Activated T-cell treated with anti-CD3 and anti-CD28 coated beads for 24 hours (primary cell): ENCODE measurements at places on chromosomes 7 and 10.

GRCh38 chr10:31774928-31775650 is 153.5 kb downstream of the ARHGAP12 start:
- no peak for DNase-seq

DNA sequence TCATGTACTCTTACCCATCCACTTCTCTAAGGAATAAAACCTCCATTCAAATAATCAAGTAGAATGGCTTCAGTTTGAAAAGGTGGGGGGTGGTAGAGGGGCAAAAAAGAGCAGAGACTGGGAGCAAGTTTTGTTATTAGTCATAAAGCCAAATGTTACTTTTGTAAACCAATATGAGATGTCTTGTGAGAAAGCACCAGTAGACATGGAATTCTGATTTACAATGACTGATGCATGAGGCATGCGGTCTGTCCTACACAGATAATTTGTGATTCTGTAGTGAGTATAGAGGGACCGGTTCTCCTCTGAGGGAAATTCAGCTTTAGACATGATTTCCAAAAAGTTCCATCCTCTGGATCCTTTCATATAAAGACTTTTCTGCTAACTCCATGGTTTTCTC is 12.9 kb upstream of the ABCA13 start:
- no peak for DNase-seq

DNA sequence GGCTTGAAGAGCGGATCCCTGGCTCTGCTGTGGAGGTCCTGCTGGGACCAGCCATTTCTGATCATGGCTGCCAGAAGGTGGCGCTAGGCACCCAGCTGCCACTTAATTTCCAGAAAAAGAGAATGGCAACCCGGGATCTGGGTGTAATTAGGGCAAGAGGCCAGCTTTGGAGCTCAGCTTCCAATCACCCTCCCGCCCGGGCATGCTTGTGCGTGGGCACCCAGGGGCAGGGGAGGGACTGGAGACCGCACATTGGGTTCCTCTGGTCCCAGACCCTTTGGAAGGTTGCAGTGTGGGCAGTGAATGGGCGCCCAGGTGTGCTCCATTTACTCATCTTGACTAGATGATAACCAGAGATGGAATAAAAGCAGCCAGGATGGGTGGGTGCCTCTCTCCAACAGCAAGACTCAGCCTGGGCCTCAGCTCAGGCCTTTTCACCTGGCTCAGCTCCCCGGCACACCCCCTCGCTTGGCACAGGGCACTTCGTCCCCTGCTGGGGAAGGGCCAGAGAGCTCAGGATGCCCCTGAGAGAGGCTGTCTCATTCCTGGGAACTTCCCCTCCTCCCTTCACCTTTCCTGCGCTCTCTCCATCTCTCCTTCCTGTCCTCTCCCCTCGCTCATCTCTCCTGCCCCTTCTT is 14.7 kb downstream of the FAM241B start:
- peak; percentile 19 for DNase-seq

DNA sequence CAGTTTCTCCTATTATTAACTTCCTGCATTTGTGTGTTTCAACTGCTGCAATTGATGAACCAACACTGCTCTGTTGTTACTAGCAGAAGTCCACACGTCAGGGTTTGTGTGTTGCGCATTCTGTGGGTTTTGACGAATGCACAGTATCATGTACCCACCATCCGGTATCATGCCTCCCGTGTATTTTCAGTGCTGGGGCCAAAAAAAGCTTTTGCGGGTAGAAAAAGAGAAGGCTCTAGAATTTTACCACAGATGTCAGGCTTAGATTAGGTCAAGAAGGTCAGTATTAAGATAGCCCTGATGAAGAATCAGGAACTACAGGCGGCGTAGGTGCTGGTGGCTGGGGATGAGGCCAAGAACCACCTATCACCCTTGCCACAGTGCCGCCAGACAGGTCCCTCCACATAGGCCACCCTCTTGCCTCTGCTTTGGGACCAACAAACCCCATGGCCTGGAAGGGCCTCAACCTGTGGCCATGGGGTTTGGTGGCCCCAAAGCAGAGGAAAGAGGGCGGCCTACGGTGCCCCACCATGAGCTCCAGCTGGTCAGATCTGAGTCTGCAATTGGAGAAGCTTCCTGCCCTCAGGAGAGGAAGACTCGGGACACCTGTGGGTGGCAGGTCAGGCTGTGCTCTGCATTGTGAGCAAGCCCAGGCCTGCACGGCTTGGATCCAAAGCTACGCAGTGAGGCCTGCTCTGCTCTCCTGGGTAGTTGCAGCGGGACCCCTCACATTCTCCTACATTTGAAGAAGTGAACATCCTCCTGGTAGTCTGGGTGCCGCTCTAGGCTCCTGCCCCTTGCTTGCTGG is 71.9 kb downstream of the MKI67 start:
- no peak for DNase-seq

GRCh38 chr7:144398291-144398690 is 5.2 kb downstream of the NOBOX start:
- DNase-seq = no peak

GRCh38 chr7:65722361-65722792 is 150.5 kb upstream of the VKORC1L1 start:
- DNase-seq = peak; percentile 44

DNA sequence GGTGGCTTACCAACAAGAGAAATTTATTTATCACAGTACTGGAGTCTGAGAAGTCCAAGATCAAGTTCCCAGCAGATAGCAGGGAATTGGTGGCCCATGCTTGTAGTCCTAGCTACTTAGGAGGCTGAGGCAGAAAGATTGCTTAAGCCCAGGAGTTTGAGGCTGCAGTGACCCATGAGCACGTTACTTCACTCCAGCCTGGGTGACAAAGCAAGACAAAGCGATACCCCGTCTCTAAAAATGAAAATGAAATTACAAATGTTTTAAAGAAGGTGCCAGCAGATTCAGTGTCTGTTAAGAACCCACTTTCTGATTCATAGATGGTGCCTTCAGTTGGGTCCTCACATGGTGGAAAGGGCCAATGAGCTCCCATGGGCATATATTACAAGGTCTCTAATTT is 20.6 kb upstream of the ARHGAP12 start:
- DNase-seq = no peak

DNA sequence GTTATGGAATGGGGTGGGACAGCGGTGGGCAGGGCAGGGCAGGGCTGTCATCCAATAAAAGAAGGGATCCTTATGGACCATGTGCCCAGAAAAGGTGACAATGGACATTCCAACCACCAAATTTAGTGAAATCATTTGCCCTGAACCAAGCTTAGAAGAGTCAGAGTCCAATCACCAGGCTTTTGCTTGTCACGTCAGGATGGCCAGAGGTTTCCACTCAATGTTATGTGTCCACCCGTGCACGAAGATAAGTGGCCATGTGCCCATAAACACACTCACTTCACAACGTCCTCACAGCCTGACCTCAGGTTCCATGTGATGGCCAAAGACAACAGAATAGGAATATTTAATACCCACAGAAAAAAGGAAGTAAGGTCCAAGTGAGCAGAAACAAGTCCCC is 36.6 kb upstream of the PLPP4 start:
- no peak for DNase-seq

DNA sequence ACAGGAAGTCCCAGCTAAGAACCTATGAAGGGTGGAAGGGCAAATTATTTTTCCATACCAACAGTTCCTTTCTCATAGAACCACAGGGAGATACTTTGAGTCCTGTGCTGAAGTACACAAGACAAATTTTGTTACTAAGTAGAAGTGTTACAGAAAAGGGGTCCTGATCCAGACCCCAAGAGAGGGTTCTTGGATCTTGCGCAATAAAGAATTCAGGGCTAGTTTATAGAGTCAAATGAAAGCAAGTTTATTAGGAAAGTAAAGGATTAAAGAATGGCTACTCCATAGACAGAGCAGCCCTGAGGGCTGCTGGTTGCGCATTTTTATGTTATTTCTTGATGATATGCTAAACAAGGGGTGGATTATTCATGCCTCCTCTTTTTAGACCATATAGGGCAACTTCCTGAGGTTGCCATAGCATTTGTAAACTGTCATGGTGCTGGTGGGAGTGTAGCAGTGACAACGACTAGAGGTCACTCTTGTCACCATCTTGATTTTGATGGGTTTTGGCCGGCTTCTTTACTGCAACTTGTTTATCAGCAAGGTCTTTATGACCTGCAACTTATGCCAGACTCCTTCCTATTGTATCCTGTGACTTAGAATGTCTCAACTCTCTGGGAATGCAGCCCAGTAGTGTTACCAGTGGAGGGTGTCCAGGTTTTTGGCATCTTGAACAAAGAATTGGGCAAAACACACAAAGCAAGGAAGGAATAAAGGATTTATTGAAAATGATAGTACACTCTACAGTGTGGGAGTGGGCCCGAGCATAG is 409.4 kb downstream of the SH2D4B start:
- DNase-seq = no peak
